ENCODE measurements at places on chromosomes 2 and 18.

GRCh38 chr2:69890881-69891280 is 2.9 kb upstream of the SNRNP27 start:
- no peak for DNase-seq

- no peak for DNase-seq
Measured at GRCh38 chr18:23058746-23059415, 76.4 kb upstream of the CABLES1 start.

GRCh38 chr18:6546229-6546628 is 131.5 kb upstream of the L3MBTL4 start:
- DNase-seq, result no peak

DNA sequence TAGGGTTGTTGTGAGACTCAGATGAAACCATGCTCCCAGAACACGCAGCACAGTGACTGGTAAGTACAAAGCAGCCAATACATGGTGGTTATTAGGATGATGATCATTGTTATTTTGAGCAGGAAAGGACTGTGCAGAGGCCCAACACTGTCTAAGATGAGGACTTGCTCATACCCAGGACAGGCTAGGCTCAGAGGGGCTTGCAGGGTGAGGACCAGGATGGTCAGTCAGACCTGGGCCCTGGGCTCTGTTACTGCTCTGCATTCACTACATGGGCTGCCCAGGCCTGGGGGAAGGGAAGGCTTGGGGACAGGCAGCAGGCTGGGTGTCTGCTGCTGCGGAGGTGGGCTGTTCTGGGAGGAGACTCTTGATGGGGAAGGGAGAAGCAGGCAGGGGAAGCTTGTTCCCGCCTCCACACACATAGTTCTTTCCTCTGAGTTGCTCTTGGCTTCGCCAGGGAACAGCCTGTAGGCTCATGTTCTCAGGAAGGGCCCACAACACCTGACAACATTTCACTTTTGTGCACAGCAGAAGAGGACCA is 17.5 kb downstream of the CAPN13 start:
- DNase-seq, result no peak

DNA sequence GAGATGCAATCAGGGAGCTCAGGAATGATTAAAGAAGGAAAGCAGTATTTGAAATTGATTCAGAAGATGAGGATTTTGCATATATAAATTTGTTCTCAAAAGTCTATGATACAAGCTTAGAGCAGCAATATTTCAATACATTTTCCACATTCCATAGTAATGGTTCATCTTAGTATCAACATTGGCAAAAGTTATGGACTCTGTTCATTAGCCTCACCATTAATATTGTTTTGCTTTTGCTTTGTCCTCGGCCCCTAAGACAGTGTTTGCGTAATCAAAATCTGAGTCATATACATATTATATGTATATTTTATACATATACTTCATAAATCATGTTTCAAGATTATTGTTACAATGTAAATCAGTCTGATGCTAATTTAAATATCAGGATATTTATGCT is 176.6 kb downstream of the CNTNAP5 start:
- DNase-seq, result no peak

DNA sequence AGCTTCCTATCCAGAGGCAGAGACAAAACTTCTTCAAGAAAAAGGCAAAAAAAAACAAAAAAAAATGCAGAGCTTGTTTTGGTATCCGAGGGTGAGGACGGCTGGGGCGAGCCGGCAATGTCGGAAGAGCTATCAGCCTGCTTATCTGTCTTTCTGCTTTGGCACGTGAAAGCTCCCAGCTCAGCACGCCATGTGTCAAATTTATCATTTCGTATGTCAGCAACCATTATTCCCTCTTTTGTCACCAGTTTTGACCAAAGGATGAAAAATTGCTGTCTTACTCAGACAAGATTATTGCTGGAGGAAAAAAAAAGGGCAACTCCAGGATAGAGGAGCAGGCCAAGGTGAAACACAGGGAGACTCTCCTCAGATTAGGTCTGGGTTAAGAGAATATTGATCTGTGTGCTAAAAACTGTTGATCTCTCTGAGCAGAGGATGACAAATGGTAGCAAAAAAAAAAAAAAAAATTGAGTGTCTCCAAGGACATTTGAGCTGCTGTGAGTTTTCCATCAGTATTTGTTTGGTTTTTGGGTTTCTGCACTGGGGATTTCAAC is 532.0 kb upstream of the POU3F3 start:
- no peak for DNase-seq

- no peak for DNase-seq
Measured at GRCh38 chr18:79453816-79454735, 58.3 kb downstream of the NFATC1 start.

DNA sequence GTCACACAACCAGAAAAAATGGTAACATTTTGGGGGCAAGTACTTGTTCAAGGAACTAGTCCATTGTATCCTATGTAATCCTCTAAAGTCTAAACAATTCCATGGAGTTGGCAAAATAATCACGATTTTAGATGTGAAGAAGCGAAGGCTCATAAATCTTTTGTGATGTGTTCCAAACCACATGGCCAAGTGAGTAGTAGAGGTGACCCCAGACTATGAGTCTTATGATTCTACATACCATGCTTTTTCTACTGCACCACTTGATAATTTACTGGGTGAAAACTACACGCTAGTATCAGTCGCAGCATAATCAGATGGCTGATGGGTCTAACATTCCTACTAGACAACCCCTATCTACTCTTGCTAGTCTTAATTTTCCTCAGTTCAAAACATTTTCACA is 371.4 kb downstream of the OSR1 start:
- DNase-seq, result no peak

- DNase-seq, result no peak
Measured at GRCh38 chr18:61803393-61803792, 89.4 kb downstream of the RNF152 start.

DNA sequence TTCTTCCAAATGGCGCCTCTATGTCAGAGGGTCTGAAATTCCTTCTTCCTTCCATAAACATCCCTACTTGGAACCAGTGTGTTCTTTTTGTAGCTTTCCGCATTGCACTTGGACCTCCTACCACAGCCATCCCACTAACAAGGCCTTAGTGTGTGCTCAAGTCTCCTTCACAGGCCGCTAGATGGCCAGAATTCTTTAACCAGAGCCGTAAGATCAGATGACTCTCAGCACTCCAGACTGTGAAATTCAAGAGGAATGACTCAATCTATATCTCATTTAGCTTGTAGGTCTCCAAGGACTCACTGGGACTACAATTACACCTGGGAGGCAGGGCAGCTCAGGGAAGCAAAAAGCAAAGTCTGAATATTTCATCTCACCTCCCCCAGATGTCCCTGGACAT is 298.9 kb downstream of the EIPR1 start:
- DNase-seq, result no peak

- no peak for DNase-seq
Measured at GRCh38 chr2:43854671-43855070, 15.9 kb downstream of the ABCG8 start.

DNA sequence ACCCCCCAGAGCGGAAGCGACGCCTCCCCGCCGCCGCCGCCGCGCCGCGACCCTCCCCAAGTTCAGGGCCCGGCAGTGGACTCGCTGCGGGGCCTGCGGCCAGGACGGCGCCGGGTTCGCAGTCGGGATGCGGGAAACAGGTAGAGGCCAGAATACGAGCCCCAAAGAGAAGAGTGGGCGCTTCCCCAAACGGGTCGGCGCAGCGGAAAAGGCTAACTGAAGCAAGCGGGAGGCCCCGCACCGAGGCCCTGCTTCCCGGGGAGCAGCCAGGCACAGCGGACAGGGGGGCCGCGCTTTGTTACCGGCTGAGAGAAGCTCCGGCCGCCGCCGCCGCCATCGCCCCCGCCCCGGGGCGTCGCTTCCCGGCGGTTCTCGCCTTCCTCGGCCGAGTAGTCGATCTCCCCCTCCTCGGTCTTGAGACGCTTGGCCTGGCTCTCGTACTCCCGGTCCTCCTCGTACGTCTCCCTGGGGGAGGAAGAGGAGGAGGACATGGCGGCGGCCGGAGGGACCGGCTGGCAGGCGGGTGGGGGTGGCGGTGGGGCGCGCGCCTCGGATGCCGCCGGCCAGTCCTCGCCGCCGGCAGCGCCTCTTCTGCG is 494 bp downstream of the HNRNPLL start:
- DNase-seq, result no peak

GRCh38 chr2:239482778-239483712 is 82.2 kb upstream of the HDAC4 start:
- no peak for DNase-seq

DNA sequence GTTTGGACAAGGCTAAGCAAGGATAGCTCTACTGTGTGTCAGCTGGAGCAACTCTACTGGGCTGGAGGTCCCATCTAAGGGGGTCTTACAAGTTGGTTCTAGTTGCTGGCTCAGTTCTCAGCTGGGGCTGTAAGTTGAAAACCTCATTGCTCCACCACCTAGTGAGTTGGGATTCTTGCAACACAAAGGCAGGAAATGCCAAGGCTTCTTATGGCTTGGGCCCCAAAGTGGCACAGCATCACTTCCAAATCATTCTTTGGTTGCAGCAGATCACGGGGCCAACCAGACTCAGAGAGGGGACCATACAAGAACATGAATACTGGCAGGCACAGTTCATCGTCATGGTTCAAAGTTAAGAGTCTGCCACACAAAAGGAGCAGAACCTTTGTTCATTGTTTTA is 332.7 kb downstream of the LRRTM1 start:
- DNase-seq, result no peak

GRCh38 chr18:8177330-8178016 is 431.8 kb upstream of the RAB12 start:
- DNase-seq, result no peak

- DNase-seq, result no peak
Measured at GRCh38 chr2:132969371-132969985, 299.5 kb upstream of the LYPD1 start.

DNA sequence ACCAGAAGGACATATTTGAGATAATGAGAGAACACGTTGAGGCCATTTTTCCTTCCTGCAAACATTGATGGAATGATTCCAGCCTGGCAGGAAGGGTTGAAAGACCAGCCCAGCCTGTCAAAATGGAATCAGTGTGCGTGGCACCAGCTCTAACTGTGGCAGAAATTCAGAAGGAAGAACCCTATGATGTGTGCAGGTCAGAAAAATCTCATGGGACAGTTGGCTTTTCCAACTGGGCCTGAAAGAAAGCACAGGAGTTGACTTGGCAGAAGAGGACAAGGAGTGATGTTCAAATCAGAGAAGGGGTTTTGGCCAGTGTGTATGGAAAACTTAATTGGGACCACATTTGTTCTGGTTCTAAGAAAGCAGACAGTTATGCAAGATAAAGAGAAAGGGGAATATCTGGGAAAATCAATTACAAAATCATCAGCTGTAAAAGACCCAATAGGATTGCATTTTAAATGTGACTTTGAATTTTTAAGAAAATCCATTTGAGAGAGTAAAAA is 192.8 kb upstream of the PID1 start:
- DNase-seq, result no peak

- no peak for DNase-seq
Measured at GRCh38 chr2:204108781-204109295, 172.3 kb downstream of the ICOS start.

DNA sequence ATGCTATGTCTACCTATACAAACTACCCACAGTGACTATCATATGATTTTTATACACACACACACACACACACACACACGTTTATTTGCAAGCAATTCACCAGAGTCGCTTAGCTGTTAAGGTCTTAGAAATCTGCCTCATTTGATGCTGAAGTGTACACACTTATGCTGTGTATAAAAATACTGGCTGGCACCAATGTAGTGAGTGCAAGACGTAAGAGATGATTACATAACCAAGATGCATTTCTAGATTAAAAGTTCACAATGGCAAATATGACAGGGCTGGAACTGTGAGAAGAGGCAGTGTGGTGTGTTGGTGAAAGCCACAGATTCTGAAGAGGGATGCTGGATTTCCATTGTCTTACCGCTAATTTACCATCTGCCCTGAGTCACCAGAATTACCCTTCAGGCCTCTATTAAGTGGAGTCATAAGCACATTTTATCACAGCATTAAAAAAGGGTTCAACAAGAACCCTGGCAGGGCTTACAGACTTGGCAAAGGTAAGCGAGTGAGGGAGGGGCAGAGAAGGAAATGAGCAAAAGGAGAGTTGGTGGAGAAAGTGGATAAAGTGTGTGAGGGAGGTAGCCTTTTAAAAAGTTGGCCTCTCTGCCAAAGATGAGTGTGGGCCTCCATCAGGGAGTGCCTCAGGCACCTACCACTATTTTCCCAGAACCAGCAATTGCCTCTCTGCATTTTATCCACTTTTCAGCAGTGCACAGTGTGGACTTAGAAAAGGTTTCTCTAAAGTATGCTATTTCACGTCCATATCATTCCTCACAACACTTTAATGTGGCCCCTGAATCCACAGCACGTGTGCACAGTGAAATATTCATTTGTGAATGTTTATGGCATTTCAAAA is 21.5 kb downstream of the MEIS1 start:
- DNase-seq, result no peak

- no peak for DNase-seq
Measured at GRCh38 chr2:222651718-222652418, 4.0 kb downstream of the FARSB start.

DNA sequence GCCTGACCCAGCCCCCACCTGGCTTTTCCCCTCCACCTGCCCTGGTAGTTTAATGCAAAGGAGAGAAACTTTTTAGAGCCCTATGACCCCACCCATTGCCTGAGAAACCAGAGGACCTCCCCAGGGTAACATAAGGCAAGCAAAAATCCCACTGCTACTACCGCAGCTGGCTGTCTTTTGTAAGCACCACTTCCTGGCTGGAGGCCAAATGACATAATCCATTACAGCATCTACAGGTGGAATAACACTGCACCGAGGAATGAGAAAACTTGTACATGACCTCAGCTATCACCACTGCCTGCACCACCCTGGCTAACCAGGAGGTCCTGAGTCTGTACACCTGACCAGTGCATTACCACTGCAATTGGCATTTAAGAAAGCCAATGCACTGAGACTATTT is 149.6 kb upstream of the GALNT5 start:
- no peak for DNase-seq

GRCh38 chr18:6004683-6005082 is 109.4 kb upstream of the TMEM200C start:
- no peak for DNase-seq

- DNase-seq, result no peak
Measured at GRCh38 chr2:190682168-190682567, 33.3 kb downstream of the NAB1 start.

DNA sequence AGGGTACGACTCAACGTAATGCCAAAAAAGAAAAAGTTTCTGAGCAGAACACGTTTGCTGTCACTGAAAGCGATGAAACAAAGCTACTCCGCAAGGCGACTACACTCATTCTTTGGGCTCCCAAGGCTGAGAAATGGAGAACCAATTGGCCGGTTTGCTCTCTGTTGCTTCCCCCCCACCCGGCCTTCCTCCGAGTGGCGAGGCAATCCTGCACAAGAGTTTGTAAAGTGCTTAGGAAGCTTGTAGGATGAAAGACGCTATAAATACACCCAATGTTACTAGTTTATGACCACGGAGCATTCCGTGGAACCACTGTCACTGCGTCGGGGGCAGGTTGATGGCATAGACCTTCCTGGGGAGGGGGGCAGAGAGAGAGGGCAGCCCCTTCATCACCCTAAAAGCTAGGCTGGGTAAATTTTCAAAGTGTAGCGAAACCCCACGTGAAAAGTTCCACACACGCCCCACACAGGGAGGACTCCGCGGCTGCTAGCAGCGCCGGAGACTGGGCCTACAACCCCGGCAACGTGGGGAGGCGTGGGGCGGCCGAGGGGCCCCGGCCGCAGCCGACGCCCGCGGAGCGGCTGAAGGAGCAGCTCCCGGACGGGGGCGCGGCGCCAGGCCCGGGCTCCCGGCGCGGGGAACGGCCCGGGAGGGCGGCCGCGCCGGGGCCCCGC is 915 bp downstream of the CUL3 start:
- peak; percentile 44 for DNase-seq

- DNase-seq, result peak; percentile 17
Measured at GRCh38 chr2:28336982-28337627, 55.6 kb upstream of the FOSL2 start.

- no peak for DNase-seq
Measured at GRCh38 chr18:45482286-45482685, 133.0 kb upstream of the SLC14A2 start.

All from PC-9 (cell line).